Right atrium auricular region (tissue), 2 donors: ENCODE measurements at places on chromosomes 13 and 19. TPM values are rescaled to one million over a fixed set of nuclear protein-coding genes. Genes with fewer than 3 reads are reported as not detected.

GRCh38 chr19:45781214-45782161 lies 802 bp downstream of the DMPK start:
- DNase-seq, result no peak

DNA sequence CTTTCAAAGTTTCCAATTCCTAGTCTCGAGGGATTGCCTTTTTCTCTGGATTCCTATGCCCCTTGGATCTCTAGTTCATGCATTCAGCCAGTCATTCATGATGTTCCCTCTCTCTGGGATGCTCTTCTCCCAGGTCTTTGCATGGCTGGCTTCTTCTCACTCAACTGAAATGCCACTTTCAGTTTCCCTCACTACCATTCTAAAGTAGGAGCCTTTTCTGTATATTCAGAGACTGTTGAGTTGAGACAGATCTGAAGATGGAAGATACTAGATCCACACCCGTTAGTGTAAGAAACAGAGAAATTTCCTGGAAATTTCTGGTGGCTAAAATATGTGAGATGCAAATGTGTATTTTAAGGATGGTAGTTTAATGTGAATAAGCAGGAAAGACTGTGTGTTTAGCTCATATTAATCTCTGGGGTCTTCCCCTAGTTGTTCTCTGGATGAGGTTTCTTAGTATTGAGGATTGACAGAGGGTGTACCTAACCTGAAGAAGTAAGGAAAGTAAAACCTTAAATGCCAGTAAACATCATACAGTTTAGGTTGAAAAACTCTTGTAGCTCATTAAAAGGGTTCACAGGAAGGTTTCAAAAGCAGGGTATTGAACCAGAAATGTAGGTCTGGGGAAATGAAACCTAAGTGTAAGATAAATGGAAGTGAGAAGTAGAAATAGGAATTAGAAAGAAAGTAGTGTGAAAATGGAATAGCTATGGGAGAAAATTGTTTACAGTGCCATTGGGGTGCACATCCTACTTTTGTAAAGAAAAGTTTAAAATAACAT lies 331.3 kb downstream of the NDFIP2 start:
- no peak for DNase-seq

GRCh38 chr13:99691552-99691951 lies 190.3 kb downstream of the TM9SF2 start:
- no peak for DNase-seq

DNA sequence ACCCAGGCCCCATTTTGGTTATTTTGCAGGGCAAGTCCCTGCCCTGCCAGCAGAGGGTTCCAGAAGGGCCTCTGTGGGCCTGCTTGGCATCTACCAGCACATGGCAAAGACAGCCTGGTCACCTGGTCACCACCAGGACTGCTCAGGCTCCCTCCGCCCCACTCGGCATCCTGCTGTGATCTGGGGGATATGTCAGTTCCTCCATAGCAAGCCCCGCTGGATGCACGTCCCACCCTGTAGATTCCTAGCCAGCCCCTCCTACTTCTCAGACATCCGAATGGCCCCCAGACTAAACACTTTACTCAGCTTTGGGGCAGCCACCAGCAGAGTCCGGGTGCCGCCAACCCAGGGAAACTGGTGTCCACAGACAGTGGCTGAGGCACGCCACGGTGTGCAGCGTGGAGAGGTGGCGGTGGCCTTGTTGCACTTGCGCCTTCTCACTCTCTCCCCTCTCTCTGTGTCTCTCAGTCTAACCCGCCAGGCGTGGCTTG lies 31.8 kb upstream of the USE1 start:
- no peak for DNase-seq

GRCh38 chr13:46995874-46996273 lies 99.0 kb upstream of the HTR2A start:
- no peak for DNase-seq

DNA sequence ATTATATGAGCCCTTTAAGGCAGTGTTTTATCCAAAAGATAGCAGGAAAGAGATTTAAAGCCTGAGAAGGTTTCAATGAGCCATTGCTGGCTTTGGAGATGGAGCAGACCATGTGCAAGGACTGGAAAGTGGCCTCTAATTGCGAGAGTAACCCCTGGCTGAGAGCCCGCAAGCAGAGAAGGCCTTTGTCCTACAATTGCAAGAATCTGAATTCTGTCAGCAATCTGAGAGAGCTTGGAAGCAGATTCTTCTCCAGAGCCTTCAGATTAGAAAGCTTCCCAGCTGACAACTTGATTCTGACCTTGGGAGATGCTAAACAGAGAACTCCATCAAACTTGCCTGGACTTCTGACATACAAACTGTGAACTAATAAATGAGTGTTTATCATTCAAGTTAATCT lies 528.7 kb upstream of the KLF12 start:
- no peak for DNase-seq

DNA sequence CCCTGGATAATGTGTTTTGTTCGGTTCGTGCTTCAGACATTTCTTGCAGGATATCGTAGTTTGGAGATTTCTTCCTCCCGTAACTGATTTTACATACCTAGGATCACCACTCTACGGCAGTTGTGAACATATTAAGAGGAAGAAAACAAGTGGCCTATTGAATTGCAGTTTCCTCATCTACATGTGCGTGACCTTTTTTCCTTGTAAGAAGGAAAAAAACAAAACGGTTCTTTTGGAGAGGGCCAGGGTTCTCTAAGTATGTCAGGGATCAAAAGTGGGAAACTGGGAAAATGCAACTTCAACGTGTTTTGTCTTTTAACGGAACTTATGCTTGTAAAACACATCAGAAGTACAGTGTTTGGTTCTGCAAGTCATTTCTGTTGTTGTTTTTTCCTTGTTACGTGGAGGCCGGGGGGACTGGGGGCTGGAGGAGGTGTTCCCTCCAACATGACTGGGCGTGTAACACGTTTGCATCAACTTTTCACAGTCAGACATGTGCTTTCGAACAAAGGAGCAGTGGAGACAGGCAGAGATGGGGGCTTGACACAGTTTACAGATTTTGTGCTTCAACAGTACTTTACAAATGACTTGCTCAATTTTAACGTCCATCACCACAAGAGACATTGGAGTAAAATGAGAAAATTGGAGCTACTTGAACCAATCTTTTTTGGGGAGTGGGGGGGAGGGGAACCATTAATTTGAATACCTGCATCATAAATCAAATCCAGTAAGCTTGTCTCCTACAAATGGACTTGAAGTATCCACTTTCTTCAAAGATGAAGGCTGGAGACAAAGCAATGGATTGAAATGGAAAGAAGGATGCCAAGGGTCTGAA lies 3.8 kb downstream of the ZC3H4 start:
- no peak for DNase-seq

DNA sequence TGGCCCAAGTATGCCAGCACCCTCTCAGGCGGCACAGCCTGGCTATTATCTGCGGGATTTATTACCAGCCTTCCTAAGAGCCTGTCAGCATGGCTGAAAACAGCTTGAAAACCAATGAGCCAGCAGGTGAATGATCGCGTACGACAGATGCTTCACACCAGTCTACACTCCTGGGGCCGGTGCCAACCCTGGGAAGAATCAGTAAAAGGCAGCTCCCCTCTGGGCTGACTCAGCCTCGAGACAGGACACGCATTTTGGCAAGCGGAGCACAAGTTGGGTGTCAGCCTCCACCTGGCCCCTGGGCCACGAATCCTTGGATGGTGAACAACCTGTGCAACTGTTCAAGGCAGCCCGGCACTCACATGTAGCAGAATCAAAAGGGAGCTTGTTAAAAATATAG lies 15.6 kb downstream of the EMP3 start:
- DNase-seq, result no peak

Gene KISS1R
- not detected for total RNA-seq
